ENCODE measurements at places on chromosomes 13 and 19.
A peak's percentile ranks its signal among the peaks of the same experiment; 100 is the strongest.

DNA sequence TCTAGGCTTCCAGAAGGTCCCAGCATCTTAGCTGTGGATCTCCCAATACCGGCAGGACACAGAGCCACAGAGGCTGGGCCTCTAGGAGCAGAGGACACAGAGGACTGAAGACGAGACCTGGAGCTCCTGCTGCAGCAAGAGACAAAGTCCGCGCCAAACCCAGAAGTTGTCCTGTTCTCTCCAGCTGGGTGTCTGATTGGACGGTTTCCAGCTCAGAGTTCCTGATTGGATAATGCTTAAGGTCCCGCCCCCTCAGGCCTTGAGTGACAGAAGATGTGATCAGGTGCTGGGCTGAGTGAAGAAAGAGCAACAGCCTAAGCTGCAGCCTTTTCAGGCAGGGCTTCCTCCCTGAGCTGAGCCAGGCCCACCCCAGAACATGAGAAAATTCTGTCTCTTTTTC is 59.9 kb upstream of the ZNF85 start:
- no peak for DNase-seq

DNA sequence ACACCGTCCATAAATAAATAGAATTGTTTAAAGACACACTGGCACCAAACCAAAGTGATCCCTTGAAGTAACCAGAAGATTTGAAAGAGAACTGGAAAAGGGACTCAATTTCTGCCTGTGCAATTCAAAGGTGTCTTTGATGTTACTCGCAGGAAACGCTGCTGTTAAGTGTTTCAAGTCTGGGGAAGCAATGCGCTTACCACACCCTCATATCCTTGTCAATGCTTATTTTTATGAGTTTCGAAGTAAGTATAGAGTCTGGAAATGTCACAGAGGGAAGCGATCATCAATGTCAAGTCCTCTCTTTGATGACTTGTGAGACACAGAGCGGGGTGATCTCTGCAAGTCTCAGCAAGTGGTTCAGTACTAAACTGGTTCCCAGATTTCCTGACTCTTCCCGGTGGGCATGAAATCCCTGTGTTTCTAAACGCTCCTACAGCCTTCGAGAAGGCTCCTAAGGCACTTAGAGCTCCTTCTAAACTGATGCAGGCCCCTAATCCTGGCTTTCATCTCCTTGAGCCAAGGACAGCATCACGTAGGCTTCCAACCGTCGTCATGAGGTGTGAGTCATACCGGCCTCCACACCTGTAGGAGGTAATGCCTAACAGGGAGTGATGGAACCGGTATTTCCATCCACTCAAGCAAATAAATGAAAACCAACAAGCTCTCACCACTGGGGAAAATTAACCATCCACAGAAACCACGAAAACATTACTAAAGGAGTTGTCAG is 22.8 kb downstream of the SYDE1 start:
- DNase-seq, result peak; percentile 48

DNA sequence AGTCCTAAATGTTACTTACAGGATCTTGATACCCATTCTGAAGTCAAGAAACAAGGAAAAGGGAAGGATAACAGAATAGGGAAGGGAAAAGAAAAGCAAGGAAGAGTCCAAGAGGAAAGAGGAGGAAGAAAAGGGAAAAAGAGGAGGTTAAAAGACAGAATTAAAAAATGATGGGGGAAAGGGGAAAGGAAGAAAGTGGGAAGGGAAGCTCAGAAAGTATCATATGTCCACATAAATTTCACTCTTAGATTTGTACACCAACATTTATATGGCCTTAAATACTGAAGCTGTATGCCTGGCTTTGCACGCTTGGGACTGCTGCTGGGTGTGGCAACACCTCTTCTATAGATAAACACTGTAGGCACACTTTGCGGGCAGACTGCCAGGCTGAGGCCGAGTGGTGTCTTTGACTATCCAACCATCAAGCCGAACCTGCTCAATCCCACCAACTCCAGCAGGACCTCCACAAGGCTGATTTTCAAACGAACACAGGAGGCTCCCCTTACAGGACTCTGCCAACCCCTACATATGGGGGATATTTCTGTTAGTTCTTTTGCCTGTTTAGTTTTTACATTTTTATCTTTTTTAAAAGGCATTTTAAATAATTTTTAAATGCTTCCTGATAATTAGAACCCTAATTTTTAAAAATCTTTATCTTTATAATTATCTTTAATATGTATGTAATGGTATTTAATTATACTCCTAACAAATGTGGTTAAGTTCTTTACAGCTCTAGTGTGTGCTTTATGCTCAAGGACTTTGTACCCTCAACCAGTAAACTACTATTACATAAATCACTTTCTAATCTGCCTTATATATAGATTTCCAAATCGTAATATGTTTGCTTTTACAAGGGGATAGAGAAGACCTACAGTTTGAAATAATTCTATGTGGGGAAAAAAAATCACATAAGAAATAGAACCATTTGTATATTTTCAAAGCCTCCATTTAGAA is 154.2 kb downstream of the DIAPH3 start:
- no peak for DNase-seq

DNA sequence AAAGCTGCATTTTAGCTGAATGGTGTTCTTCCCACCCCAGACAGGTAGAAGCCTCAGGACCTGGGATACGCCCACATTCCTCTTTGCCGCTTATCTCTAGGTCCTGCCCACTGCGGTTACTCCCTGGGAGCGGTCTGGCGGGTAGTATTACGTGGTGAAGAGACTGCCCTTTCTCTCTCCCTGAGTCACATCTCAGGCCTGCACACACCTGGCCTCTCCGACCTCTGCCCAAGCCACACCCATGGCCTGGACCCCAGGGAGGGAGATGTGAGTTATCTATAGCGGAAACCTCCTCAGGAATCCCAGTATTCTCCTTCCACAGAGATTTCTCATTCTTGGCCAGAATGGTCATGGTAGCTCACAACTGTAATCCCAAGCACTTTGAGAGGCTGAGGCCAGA is 17.3 kb downstream of the RHPN2 start:
- DNase-seq, result peak; percentile 61

Measured in breast epithelium (tissue), 4 donors.